Upper lobe of right lung (tissue), 1 donor: ENCODE measurements at places on chromosomes 2 and 18. TPM values are rescaled to one million over a fixed set of nuclear protein-coding genes. Genes with fewer than 3 reads are reported as not detected.
A peak's percentile ranks its signal among the peaks of the same experiment; 100 is the strongest.

- no peak for DNase-seq
Observed at GRCh38 chr2:207206011-207206410, 40.3 kb upstream of the KLF7 start.

DNA sequence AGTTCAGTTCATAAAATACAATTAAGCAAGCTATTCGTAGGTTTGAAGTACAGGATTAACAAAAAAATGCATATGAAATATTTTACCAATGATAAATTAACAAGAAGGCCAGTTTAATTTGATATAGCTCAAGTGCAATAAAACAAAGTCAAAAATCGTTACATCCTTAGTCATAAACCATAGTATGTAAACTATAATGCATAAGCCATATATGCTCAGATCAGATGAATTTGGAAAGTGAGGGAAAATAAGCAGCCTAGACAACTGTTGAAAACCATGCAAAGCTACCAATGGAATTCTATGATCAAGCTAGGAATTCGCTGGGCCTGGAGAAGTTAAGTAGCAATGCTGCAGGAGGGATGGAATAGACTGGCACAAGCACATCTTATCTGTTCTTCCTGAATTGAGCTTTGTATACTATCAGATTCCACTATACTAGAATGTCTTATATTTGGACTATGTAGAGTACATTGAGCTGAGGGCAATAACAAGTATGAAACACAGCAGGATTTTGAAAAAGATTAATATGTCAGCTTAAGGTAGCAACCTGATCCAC, 682.0 kb downstream of the IRS1 start:
- no peak for DNase-seq

RPIA gene
- total RNA-seq, result 17.5 TPM

DNA sequence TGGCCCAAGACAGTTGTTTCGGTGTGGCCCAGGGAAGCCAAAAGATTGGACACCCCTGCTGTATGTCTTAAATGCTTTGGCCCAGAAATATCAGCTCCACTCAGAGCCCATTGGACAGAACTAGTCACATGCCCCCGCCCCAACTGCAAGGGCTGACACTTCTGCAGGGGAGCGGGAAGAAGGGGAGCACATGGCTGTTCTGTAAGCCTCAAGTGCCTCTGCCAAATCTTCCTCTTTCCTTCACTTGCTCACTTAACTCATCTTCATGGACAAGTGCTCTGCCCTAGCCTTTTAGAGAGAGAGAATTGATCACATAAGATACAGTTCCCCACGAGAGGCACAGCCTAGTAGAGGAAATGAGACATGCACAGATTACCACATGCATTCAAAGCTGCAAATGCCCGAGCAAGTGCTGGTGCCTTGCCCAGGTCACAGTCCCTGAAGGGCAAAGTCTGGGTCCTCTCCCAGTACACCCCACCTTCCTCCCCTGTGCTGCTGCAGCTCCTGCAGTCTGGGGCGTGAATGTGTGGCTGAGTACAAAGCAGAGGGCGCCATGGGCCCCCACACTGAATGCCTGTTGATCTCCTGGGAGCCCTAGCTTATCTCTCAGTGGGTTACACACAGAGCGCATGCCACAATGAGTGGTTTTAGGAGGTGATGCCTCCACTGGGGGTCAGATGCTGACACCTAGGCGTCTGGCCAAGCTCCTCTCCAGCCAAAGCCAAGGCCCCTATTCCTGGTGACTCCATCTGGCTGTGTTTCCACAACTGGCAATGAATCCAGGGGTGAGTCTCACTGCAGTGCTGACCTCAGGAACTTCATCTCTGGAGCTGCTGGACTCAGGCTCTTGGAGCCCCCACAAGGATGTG, 135.3 kb downstream of the CTIF start:
- DNase-seq, result peak; percentile 34

RAPGEF4 gene
- total RNA-seq, result 21.8 TPM
